Nucleus accumbens (tissue), 56 donors: ENCODE measurements at places on chromosomes 11 and 22.

- DNase-seq, result no peak
Observed at GRCh38 chr11:35114906-35115687, 23.9 kb upstream of the CD44 start.

DNA sequence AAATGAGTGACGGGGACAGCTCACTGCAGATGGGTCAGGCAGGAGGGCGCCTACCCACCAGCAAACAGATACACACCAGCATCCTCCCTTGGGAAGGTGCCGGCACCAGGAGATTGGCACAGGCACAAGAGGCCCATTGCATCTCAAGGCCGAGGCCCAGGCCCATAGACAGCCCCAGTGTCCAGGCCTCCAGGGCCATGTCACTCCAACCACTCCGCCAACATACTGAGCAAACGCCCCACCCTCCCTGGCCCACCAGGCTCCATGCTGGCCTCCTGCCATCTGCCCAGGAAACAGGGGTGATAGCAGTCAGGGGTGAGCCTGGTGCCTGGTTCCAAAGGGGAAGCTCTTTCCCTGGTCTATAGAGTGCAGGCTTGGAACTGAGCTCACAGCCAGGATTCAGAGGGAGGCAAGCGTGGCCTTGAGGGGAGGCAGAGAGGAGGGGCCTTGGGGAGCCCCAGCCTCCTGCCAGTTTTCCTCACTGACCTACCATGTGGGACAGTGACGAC lies 34.7 kb downstream of the PISD start:
- no peak for DNase-seq

- no peak for DNase-seq
Observed at GRCh38 chr11:16179676-16180075, 176.7 kb downstream of the SOX6 start.

- DNase-seq, result no peak
Observed at GRCh38 chr22:24140357-24140756, 40.9 kb upstream of the SUSD2 start.

- DNase-seq, result no peak
Observed at GRCh38 chr22:45644714-45645113, 26.9 kb upstream of the ATXN10 start.
